DMS53 (cell line): ENCODE measurements at places on chromosomes 4 and X.

DNA sequence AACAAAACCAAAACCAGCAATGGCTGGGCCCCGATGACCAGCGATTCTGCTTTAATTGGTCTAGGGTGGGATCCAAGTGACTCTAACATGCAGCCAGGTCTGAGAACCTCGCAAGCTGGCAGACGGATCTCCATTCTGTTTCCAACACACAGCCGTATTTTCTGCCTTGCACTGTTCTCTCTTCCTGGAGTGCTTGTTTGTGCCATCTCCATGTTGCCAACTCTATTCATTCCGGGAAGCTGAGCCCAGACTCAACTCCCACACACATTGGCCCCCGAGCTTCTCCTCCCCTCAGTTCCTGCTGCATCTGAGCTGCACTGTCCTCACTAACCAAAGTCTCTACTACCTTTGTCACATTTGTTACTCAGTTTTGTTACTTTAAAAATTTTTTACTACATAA, 35.6 kb downstream of the GEMIN8 start:
- no peak for DNase-seq

DNA sequence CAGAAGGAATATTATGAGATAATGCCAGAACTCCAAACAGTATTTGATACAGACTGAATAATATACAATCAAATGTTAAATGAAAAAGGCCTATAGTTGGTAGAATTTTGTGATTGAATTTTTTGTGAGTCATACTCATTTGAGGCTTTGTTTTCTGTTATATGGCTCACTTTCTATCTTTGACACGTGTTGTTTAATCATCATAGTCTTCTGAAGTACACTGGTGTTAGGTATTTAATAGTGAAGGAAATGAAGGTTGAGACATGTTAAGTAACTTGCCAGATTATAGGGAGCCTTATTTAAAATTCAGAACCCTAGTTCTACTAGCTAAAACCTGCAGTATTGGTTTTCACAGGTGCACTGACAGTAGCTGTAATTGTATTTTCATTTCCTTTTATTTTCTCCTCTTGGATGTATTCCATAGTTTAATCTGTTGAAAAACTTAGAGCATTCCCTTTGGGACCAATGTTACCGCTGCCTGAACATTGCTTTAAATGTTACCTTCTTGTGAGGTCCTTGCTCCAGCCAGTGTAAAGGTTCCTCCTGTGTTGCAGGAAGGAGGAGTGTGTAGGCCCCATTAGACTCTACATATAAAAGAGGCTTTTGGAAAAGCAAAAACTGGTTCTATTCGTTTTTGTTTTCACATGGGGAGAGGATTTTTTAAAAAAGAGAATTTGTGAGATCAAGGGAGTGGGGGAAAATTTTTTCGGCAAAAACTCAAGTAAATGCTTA, 224.1 kb downstream of the ARHGAP10 start:
- no peak for DNase-seq

DNA sequence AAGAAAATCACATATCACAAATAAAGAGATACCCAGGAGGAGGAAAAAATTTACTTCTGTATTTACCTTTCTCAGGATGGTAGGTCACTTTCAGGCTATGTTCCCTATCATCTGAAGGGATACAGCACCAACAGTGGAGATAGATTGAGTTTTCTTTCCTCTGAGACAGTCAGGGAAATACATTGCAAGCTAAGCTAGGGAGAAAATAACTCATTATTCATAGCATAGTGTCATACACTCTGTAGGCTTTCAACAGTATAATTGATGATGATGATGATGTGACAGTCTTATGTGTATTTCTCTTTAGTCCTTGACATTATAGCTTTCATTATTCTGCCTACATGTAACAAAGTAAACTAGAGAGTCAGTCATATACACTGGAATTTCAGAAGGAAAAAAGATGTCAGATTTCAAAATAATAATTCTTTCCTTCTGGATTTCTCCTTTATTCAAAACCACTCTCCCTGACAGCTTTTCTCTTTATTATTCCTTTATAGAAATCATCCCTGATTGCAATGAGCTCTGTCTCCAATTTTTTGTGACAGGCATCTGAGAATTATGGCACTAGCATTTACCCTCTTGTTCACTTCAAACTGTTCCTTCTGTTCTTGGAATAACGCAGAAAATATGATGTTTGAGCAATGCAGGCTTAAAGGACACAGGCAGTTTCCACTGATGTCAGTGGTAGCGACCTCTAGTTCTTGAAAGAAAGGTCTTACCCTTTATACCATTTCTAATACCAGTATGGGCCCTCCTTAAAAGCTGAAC, 169.1 kb upstream of the EPHA5 start:
- no peak for DNase-seq

DNA sequence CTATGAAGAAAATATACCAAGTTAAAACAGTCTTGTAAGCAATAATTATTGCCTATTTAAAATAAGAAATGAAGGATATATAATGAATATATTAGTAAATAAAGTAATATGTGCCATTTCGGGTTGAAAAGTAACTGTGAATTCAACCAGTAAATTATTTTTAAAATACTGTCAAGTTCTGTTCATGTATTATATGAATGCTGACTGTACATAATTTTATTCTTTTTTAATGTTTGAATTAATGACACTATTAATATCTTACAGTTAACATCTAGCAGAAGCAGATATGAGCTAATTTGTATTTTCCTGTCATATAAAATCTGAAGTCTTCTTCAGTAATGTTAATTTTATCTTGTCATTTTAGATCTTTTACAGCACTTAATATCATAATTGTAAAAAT, 632.9 kb downstream of the CCSER1 start:
- DNase-seq: no peak

DNA sequence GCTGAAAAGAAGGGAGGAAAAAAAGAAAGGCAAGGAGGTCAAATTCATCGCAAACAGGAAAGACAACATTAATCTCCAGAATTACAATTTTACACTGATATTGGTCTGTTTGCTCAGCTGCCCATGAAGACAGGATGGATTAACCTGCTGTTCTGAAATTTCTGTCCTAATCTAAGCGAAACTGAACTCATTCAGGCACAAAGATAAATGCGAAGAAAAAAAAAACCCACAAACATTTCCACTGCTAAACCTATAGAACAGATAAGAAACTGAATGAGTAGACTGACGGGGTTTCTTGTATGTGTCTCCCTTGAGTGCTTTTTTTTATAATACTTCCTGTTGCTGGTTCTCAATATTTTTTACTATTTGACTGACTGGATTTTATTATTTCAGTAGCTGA, 251.8 kb upstream of the FTHL17 start:
- DNase-seq: peak; percentile 77

DNA sequence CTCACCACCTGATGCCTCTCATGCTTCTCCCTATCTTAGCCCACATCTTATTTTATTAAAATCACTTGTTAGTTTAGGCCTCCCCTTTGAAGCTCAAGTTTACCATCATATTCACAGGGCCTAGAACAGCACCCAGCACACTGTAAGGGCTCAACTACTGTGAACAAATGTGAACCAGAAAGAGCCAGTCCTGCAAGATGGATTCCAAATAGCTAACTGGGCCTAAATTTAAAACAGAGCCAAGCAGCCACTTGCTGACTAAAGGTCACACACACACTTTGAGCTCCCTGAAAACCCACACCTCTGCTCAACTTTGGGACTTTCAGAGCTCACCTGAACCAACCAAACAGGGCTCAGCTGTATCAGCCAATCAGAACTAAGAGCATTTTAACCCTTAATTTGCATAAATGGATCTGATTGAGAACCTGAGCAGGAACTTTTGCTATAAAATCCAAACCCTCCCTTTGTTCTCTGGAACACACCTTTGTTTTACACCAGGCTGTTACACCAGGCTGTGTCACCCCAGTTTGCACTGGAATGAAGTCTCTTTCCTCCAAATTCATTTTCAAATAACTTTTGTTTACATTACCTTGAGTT, 62.1 kb upstream of the EXOC1L start:
- no peak for DNase-seq

DNA sequence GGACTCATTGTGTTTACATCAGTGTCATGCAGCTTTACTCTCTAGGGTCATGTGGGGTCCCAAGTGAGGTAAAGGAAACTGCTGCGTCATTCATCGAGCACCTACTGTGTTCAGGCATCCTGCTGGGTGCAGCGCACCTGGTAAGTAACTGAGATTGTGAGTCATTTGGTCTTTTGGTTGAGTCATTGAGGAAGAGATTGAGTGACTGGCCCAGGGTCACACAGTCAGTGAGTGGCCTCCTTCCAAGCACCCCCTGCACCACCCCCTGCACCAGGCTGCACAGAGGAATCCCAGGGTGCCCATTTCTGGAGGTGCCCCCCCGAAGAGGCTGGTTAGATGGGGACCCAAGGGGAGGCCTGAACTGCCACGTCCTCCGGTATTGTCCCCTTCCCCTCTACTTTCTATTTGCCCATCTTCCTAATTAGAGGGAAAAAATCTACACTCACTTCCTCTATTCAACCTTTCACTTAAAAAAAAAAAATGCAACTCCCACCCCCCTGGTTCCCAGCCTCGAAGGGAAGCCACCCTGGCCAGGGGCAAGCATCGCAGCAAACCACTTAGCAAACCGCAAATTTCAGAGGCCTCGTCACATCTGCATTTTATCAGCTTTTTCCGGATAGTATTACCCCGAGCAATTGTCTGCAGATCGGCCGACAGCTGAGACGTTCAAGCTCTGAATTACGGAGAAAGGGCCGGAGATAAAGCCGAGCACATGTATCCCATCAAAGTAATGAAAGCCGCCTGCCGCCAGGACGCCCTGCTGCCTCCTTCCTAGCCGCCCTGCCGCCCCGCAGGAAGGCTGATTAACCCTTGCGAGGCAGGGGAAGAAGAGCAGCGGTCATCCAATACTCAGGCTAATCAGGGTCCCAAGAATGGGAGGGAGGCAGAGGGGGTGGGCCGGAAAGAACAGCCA, 96.3 kb upstream of the MSX1 start:
- no peak for DNase-seq

DNA sequence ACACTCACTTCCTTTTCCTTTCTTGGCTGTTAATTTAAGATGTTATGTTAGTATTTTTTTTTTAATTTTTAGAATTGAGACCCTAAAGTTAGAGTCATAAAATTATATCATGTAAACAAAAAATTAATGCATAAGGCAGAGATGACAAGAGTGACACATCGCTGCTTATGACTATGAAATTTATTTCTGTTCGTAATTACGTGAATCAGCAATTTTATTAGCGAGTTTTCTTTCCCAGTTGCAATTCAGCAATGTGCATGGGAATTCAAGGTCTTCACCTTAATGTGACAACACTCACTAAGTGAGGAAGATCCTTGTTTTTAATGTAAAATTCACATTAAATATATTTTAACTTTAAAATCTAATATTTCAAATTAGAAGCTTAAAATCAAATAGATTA, 181.2 kb upstream of the SPOCK3 start:
- DNase-seq: no peak
